ENCODE measurements at places on chromosomes 16 and 17.

GRCh38 chr17:73261617-73261951 lies at the start of gene CPSF4L:
Gene CPSF4L, minus strand, starts transcription at chr17:73261880. Its CDS starts 62 bp downstream, at chr17:73261818.
- no peak for DNase-seq

- no peak for DNase-seq
These were observed 24.4 kb downstream of the TRIM16 start for GRCh38 chr17:15659663-15660062.

DNA sequence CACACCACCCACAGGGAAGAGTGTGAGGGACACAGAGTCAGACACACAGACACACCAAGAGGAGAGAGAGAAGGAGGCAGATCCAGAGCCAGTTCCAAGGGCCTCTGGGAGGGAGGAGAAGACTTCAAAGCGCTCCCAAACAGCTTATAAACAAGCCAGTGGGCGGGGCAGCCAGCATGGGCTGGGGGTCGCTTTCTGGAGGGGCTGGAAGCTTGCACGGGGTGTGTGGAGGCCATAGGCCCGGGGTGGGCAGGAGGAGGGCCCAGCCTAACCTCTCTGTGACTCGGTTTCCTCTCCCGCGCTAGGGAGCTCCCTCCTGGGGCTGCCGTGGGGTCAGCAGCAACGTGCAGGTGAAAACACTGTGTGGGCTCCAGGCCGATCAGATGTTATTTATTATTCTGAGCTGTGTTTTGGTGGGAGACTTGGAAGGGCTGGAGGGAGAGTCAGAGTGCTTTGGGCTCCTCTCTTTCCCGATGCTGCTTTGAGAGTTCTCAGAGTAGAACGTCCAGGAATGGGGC lies 2.5 kb upstream of the WFIKKN2 start:
- no peak for DNase-seq

DNA sequence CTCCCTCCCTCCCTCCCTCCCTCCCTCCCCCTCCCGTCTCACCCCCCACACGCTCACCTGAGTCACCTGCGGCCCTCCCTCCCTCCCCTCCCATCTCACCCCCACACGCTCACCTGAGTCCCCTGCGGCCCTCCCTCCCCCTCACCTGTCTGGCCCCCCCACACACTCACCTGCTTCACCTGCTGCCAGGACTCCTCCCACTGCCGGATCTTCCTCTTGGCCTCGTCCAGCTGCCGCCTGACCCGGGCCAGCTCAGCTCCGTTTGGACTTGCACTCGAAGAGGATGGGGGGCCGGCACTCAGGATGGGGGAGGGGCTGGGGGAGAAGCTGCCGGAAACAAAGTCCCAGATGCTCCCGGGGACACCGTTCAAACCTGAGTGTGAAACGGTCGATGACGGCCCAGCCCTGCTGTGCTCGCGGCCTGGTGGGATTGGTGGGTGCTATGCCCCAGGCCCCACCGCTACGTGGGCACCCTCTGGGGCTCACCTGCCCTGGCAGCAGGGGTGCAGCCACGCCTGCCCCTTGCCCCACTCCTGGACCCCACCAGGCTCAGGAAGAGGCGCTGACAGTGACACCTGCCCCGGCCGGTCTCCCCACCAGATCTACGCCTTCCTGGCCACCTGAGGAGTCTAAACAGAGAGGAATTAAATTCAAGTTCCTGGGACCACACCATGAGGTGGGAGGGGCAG lies 15.9 kb downstream of the GNPTG start:
- no peak for DNase-seq

- DNase-seq: no peak
These were observed 2.0 kb downstream of the DLX3 start for GRCh38 chr17:49992933-49993422.

DNA sequence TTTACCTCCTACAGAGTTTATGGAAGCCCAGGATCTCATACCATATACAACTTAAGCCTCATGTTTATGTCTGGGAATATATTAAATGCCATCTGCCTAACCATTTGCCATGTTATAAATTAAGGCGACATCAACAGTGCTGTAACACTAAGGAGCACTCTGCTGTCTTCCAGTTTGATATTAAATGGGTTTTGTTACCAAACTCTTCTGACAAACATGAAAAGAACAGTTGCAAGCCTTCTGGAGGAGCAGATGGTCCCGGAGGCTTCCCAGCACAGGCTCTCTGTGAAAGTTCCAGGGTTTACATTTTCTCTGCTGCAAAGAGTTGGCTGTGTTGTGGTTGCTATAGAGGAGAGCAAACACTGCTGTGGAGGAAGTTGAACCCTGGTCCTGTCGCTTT lies 545.3 kb upstream of the SALL1 start:
- DNase-seq: no peak

DNA sequence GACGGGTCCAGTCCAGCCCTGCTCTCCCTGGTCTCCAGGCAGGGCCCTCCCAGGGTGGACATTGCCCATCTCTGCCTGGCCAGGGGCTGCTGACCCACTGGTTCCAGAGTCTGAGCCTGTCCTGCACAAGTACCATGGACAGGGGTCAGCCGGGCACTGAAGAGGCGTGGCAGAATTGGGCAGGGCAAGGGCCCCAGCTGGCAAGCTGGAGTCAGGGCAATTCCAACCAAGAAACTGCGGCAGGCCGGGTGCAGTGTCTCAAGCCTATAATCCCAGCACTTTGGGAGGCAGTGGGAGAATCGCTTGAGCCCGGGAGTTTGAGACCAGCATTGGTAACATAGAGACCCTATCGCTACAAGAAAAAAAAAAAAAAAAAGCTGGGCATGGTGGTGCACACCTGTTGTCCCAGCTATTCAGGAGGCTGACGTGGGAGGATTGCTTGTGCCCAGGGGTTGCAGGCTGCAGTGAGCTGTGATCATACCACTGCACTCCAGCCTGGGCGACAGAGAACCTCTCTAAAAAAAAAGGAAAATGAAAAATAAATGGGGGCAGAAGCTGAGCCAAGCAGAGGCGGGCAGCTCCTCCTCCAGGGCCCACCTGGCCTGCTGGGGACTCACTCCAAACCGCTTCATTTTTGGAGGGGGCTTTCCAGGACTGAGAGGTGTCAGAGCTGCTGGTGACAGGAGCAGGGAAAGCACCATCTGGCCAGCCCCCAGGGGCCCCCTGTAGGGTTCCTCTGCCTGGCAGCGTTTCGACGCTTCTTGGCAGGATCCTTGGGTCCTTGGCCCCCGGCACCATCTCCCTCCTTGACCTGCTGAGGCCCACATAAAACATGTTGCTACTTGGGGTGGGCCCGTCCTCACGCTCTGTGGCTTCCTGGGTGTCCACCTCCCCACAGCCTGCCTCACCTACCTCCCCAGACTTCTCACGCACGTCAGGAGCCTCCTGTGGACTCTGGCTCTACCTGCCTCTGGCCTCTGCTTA lies 2.9 kb upstream of the MAFG start:
- no peak for DNase-seq

All from activated CD4-positive, alpha-beta T cell treated with anti-CD3 and anti-CD28 coated beads, Interleukin-2, amount 50 U/mL, for 1 hour (primary cell).